RKO (cell line): ENCODE measurements at places on chromosomes 6 and 20.

DNA sequence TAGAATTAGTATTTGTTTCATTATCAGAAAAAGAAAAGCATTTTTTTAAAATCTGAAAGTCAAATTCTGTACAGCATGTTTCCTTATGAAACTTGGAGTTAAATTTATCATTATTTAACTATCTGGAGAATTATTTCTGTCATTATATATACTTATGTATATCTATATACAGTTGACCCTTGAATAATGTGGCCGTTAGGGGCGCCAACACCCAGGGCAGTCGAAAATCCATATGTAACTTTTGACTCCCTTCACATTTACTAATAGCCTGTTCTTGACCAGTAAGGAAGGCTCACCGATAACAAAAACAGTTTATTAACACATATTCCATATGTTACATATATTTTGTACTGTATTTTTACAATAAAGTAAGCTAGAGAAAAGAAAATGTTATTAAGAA, 341.2 kb downstream of the ADGRB3 start:
- DNase-seq = peak; percentile 20

DNA sequence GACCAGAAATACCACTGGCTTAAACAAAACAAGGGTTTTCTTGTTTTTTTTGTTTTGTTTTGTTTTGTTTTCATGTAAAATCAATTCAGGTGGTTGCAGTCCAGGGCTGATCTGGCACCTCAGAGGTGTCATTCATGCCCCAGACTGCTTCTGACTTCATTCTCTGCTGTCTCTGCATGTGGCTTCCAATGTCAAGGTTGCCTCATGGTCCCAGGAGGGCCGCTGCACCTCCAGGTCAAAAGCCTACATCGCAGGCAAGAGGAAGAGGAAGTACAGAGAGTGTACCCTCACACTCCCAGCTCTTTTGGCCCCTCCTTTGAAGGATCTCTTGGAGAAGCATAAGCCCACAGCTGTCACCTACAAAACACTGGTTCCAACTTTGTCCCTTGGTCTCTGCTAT, 1.4 kb upstream of the BTN3A1 start:
- no peak for DNase-seq

DNA sequence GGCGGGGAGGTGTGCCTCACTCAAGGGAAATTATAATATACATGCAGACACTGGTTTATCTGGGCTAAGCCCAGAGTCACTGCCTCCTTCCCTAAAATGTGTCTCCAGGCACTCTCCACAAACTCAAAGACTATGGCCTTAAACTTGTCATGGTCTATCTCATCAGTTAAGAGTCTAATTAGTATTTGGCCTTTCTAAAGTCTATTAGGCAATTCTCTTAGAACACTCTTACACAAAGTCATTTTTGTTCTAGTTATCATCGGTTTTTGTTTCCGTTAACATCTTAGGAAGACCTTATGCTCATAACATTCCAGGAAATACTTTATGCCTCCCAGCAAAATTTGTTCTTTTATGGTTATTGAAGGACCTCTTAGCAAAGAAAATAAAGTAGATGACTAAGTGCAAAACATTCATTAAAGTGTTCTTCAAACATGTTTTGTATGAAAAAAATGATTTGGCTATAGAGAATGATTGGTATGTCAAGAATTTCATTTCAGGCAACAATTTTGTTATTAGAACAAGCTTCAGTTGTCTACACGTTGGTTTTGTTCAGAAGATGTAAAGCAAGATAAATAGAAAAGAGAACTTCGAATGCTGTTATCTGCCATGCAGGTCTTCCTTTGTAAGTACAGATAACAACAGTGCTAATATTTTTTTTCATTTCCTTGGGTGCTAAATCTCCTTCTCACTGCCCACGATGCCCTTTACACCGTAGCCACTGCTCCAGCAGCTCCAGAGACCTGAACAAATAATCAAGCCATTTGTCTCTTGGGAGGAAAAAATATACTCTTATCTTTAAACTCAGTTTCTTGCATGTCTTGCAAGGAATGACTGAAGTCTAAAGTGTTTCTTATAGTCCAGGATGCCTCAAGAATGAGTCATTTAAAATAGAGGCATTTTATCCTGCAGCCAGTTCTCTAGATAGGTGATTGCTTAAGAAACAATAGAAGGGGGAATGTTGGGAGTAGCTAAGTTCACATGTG, 170.4 kb downstream of the HTR1B start:
- no peak for DNase-seq

DNA sequence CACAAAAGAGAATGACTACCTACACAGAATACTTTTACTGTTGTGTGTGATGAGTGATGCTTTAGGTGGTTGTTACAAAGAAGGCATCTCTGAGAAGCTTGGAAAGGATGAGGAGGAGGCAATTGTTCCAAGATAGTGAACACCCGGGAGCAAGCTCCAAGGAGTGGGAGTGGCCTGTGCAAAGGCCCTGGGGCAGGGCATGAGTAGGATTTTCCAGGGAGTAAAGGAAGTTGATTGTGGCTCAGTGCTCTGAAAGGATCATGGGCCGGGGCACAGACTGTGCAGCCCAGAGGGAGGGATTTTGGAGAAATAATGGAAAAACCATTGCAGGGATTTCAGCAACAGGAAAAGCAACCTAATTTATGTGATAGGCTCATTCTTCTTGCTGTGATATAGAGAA, 264.3 kb downstream of the CDH26 start:
- DNase-seq = no peak

- peak; percentile 60 for DNase-seq
Observed at GRCh38 chr6:36615018-36615761, 21.0 kb downstream of the SRSF3 start.

DNA sequence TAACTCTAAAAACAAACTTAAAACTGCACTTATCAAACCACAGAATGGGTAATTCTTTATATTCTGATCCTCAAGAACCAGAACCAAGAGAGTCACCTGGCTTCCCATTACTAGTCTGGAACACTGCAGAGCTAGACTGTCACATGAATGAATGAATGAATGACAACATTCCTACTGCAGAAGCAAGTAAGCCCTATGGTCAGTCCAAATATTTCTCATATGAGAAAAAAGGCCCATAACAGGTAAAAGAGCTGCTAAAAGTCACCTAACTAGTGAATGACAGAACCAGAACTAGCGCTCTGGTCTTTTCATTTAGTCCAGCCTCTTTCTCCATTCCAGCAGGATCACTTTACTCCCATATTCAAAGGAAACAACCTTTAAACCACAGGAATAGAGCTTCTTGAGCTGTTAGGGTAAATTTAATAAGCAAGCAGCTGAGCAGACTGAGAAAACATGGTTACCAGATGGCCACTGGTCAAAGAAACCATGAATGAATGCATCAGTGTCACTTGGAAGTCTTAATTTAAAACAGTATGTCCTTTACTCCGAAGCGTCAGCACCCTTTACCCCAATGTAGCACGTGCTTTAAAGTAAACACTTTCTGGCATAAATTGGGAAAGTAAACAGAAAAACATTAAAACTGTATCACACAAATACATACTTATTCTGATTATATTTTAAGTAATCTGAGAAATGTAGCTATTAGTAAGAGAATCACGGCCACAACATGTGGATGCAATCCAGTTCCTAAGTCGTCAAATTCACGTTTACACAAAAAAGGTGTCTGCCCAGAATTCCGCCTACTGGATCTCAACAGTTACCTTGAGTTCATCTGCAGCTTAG, 1.4 kb downstream of the PREP start:
- no peak for DNase-seq

GRCh38 chr6:130457605-130458004, 91.8 kb downstream of the TMEM200A start:
- no peak for DNase-seq

DNA sequence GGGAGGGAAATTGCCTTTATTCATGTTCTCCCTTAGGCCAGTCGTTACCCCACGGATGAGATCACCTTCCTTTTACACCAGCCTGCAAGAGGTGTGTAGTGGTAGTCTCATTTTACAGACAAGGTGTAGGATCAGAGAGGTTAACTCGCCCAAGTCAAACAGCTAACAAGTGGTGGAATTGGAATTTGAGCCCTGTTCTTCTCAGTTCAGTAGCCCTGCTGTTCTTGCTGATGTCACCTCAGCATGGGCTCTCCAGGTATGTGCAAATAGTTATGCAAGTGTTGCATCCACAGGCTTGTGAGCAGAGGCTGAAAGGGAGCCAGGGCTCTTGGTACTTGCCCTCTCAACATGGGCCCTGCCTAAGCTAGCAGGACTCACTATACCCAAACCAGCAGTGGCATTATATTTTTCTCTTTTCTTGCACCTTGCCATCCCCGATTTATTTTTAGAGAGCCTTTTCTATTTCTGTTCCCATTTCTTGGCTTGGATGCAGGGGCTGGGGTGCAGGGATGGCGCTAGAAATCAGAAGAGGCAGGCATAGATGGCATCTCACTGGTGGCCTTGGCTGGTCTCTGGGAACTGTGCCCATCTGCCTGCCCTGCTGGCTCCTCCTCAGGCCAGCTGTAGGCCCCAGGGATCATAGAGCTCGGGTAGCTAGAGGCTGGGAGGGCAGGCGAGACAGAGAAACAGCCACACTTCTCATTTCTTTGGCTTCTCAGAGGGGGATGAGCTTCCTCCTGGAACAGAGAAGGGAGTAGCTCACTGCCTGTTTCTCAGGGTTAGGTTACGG, 18.2 kb downstream of the PPARD start:
- DNase-seq = no peak

- no peak for DNase-seq
Observed at GRCh38 chr6:13474787-13475186, 12.6 kb downstream of the GFOD1 start.

DNA sequence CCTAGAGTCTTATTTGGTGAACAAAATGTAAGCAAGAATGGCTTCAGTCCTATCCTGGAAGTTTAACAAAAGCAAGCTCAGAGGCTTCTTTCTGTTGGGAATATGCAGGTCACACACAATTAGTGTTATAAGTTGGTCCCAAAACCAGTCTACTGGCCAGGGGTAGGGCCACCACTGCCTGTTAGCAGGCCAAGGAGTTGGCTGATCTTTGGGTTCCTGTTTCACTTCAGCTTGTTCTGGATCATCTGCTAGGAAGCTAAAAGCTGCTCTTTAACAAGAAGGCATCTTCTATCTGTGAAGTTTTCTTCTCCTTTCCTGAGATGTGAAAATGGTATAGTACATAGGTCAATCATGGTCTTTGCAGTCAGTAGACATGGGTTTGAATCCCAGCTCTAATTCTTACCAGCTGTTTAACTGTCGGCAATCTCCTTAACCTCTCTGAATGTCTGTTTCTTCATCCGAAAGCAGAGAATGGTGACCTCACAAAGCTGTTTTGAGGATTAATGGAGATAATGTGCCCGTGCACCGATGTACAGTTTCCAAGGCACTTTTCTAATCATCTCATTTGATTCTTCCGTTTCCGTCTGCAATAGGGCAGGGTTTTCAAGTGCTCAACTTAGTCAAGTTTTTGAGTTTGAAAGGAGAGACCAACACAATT, 271.2 kb upstream of the TAB2 start:
- DNase-seq = no peak

DNA sequence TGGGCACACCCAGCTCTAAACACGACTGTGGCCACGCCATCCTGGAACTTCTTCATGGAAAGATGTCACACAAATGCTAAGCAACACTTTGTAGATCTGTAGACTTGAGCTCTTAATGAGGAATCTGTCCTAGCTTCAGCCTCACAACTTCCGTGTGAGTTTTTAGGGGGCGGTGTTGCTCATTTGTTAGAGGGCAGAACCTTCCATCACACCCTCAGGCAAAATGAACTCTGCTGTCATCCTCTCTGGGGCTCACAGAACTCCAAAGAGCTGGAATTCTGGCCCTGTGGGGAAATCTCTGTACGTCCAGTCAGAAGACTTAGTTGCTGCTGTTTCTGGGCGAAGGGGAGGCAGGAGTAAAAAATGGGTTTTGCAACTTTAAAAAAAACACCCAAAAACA, 49.8 kb downstream of the NRN1 start:
- DNase-seq = no peak

- no peak for DNase-seq
Observed at GRCh38 chr6:11093376-11093625, 333 bp upstream of the SMIM13 start.

DNA sequence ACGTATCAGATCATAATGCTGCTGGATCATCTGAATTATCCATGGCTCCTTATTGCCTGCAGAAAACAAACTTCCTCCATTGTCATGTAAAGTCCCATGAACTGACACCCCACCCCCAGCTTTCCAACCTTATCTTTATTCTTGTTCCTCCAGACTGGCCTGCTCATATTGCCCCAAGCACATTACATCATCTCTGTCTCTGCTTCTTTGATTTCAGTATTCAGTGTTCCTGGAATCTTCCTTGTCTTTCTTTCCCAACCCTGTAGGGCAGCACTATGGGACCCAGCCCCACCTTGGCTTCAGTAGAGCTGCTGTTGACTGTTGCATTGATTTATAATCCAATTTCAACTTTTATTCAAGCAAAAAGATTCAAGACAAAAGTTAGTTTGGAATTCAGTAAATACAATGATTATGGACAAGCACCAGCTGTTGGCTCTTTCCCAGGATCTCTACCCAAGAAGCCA, 187.5 kb upstream of the ECI2 start:
- no peak for DNase-seq

DNA sequence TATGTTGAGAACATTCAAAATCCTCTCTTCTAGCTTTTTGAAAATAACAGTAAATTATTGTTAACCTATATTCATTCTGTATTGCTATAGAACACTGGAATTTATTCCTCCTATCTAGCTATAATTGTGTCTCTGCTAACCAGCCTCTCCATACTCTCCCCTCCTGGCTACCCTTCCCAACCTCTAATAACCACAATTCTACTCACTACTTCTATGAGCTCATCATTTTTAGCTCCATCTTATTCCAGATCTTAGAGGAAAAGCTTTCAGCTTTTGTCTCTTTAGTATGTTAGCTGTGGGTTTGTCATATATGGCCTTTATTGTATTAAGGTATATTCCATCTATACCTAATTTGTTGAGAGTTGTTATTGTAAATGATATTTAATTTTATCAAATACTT, 108.8 kb downstream of the AIG1 start:
- no peak for DNase-seq

DNA sequence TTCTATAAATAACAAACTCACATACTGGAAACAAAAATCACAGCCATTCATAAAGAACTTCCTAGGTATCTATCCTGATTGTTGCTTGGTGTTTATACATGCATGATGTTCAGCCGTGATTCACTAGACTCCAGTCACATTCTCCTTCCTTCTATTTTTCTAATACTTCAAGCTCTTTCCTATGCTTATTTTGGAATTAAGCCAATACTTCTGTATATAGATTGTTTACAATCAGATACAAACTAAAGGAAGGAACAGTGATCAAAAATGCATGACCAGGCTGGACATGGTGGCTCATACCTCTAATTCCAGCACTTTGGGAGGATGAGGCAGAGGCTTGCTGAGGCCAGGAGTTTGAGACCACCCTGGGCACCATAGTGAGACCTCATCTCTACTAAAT, 377.5 kb upstream of the IRAK1BP1 start:
- no peak for DNase-seq
